ENCODE measurements at places on chromosomes 1 and 21.

- no peak for DNase-seq
Measured at GRCh38 chr1:28074892-28075511, 13.4 kb downstream of the EYA3 start.

DNA sequence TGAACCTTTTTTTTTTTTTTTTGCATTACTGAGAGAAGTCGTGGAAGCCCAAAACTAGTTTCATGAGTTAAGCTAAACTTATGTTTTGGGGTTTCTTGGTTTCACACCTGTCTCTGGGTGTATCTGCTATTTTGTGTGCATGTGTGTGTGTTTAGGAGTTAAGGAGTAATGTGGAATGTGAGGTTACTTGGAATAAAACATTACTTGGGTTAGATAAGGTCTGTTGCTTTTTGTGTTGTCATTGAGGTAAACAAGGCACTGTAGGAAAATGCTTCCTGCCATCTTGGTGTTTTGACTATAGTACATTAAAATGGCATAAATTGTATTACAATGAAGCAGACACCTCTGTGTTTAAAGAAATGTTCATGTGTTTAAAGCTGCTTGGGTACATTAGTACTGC, 2.9 kb downstream of the TENT5C start:
- DNase-seq: no peak

DNA sequence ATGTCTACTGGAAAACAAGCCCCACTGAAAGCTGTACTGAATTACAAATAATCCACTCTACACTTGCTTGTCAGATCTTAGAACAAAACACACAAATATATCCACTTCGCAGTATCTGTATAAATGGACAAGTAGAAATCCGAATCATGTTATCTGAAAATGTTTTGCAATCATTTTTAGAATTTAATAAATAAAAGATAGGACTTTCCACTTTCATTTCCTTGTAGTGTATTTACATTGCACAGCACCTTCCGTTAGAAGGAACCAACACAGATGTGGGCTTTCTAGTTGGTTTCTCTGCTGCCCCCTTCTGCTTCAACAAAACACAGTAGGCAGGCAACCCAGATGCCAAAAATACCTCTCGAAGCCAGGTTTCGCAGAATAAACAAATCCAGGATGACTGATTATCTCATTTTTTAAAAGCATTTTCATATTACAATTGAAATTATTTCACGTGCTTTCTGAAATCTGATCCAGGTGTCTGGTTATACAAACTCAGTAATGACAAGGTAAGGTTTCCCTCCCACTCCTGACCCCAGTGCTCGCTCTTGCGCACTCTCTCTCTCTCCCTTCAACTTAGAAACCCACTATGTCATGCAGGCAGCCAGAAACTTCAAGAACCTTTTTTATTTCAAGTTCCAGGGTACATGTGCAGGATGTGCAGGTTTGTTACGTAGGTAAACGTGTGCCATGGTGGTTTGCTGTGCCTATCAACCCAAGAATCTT, 389.9 kb downstream of the SMYD3 start:
- DNase-seq: peak; percentile 74

DNA sequence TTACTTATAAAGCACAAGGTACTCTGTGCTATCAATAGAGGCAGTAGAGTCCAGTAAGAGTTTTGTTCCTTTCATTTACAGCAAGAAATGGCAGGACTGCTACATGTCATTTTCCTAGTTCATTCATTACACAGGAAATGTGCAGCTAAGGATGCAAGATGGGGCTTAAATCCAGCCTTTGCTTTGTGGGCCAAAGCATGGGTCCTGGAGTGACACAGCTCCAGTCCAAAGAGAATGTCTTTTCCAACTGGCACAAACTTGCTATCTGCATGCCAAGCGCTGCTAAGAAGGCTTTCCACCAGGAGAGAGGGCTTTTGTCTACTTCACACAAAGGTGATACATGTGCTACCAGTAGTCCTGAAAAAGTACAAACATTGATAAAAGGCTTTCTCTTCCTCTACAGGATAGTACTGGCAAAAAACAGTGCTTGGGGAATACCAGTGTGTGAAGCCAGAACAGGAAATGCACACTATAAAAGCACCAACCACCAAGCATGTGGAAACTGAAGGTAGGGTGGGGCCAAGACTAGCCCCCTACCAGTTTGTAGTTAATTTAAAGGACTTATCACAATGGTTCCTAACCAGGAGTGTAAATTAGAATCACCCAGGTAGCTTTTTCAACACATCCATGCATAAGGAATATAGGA, 68.7 kb downstream of the ARID4B start:
- no peak for DNase-seq

GRCh38 chr21:26565111-26565510, 8.0 kb downstream of the CYYR1 start:
- no peak for DNase-seq

DNA sequence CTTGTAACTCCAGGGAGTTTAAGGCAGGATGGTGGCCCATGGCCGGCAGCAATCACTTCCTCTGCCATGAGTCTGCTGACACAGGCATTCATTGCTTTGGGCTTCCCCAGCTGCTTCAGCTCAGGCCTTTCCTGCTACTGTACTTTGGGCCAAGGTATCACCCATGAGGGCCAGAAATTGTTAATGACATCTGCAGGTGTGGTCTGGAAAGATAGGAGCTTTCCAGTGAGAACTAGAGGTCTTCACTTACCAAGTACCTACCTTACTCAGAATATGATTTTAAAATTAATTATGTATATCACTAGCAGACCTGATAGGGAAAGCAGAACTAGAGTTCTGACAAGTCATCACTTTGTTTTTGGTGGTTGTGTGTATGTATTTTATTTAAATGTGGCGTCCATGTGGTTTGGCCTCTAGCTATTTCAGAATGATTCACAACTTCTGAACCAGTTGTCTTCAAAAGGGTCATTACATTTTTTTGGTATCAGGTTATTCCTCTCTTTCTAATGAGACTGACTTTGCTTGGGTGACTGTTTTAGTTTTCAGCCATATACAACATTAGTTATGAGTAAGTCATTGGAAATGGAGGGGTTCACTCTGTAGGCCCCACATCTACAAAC, 2.7 kb downstream of the RGL1 start:
- DNase-seq: no peak

DNA sequence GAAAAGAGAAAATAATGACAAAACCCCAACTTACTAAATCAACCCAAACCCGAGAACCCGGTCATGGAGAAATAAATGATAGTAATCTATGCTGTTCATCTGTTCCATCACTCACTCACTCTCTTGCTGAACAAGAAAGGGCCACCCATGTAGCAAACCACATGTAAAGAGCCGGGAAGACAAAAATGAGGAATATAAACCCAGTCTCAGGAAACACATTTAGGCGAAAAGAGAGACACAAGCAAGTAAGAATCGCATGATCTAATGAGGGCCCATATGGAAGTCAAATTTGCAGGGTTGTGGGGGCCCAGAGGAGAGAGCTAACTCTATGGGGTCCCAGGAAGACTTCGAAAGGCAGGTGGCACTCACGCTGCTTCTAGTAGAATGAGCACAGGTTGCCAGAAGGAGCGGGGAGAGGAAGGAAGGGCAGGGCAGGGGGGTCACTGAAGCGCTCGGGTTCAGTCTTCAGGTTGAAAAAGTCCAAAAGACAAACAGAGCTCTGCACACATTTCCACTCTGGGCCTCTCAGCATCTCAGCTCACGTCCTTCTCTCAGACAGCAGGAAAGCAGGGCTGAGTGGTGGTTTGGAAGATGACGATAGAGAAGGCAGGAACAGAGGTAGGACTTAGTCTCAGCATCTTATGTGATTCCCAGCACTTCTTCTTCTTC, 142.9 kb upstream of the KRTAP19-8 start:
- DNase-seq: no peak

- no peak for DNase-seq
Measured at GRCh38 chr1:36109041-36109679, 15.9 kb downstream of the COL8A2 start.

DNA sequence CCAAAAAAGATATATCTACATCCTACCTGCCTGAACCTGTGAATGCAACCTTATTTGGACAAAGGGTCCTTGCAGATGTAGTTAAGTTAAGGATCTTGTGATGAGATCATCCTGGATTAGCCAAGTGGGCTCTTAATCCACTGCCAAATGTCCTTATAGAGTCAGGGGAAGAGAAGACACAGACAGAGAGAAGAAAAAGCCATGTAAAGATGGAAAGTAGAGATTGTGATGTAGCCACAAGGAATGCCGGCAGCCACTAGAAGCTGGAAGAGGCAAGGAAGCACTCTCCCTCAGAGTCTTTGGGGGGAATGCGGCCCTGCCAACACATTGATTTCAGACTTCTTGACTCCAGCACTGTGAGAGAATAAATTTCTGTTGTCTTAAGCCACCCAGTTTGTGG, 16.2 kb downstream of the HSD11B1 start:
- no peak for DNase-seq

Data from A549 (cell line).